ENCODE measurements at places on chromosomes 16 and 17.
A peak's percentile ranks its signal among the peaks of the same experiment; 100 is the strongest.

DNA sequence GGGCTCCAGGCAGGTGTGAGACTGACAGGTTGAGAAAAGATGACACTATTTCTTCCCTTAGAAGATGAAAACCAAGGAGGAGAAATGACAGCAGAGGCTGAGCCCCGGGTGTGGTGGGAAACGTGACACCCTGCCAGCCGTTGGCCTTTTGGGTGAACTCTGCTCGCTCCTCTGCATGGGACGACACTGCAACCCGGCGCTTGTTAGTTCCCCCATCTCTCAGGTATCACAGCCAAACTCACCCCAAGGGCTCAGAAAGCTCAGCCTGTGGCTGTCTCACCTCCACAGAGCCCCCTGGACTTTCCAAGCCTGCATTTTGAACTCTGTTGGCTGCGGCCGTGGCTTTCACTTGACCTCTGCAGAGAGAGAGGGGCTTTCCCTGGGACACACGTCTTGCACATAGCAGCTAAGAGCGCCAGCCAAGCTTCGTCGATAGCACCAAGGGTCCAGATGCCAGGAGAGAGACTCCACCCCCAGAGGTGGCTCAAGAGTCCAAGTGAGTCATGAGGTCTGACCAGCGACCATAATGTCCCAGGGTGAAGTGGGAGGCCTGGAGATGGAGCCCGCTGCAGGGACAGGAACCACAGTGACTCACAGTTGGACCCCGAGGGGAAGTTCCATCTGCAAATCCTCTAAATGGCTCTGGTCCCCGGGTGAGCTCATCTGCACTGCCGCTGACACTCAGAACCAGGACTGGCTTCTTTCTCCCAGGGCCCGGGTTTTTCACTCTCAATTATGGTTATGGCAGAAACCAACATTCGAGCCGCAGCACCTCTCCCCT, 301.9 kb downstream of the SOX9 start:
- DNase-seq, result peak; percentile 14

- no peak for DNase-seq
Measured at GRCh38 chr16:85395207-85395912, 217.8 kb upstream of the GSE1 start.

DNA sequence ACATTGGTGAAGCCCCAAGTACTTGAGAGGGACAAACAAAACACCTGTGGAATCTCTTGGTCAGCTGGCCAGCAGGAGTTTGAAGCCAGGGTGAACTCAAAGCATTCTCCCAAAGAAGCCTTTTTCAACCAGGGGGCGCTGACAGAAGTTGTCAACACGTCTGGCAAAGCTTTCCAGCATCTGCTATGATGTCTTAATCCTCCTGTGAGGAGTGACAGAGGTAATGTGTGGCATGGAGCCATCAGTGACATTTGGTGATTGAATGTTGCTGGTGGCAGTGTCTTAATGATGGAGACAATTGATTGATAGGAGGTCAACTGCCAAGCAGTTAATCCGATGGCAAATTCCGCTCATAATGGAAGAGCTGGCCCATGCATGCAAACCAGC, 257.6 kb upstream of the HSBP1 start:
- no peak for DNase-seq

DNA sequence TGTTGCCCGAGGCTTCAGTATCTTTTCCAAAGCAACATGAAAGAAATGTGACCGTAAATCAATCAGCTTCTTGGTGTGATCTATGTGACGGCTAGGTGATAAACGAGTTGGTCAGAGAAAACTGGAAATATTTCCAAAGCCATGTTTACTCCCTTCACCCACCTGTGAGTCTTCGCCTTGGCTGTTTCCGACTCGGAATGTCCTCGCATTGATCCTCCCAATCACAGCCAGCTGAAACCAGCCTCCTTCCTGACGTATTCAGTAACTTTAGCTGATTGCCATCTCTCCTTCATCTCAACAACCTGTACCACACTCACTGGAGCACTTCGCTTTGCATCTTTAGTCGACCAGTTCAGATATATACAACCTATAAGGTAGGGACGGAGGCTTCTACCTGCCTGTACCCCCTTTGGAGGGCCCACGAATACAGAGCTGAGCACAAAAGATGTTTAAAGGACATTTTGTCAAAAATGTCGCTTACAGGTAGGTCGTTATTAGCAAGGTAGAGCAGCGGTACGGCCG, 705 bp downstream of the KRABD2 start:
- DNase-seq, result no peak

- DNase-seq, result no peak
Measured at GRCh38 chr17:57535249-57535966, 209.7 kb downstream of the CCDC182 start.

GRCh38 chr17:50381920-50382319, 8.9 kb downstream of the EME1 start:
- DNase-seq, result no peak

- no peak for DNase-seq
Measured at GRCh38 chr17:15981208-15981607, 18.3 kb downstream of the ZSWIM7 start.

DNA sequence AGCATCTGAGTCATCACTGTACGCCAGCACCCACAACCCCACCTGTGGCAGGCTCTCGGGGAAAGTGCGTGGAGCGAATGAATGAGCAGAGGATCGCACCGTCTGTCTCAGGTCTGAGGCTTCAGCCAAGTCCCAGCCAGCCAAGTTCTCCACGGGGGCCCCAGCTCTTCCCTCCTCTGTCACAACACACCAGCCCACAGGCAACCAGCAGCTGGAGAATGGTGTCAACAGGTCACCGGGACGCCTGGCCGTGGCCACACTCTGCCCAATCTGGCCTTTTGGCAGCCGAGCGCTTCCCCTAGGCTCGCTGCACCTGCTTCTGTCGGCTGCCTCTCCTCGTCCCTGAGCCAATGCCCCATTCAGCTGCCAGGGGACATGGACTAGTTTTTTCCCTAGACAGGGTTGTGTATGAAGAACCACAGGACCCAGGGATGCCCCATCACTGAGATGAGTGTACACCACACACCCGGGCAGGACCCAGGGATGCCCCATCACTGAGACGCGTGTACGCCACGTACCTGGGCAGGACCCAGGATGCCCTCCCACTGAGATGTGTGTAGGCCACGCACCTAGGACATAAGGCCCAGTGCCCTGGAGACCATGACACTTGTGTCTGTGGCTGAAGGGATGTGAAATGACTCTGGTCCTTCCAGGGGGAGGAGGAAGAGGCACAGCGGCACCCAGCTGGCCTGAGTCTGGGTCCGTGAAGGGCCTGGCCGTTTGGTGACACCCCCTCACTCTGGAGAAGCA, 52.8 kb downstream of the ABR start:
- DNase-seq, result no peak

- peak; percentile 43 for DNase-seq
Measured at GRCh38 chr17:50841949-50842354, 6.6 kb downstream of the WFIKKN2 start.

Measured in CD4-positive, alpha-beta T cell treated with Interleukin-1 beta for 1 hour (primary cell).